NCI-H1436 (cell line): ENCODE measurements at places on chromosomes 2 and 18.

GRCh38 chr2:120496759-120497158, 150.8 kb downstream of the INHBB start:
- no peak for DNase-seq

DNA sequence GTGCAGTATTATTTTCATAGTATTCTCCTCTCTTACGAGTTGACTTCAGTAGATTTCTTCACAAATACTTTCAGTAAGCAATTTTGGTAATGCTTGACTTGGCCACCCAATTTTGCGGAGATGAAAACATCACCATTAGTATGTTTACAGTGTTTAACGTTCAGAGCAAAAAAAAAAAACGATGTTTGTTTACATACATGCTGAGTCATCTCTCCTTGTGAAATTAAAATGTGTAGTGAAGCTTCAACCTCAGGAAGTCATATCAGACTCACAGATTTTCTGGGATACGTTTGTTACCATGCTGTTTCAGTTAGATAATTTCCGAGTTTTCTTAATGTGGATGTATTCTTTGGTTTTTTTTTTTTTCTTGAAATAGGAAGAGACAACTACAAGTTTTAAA, 100.1 kb downstream of the CTNNA2 start:
- DNase-seq, result no peak

DNA sequence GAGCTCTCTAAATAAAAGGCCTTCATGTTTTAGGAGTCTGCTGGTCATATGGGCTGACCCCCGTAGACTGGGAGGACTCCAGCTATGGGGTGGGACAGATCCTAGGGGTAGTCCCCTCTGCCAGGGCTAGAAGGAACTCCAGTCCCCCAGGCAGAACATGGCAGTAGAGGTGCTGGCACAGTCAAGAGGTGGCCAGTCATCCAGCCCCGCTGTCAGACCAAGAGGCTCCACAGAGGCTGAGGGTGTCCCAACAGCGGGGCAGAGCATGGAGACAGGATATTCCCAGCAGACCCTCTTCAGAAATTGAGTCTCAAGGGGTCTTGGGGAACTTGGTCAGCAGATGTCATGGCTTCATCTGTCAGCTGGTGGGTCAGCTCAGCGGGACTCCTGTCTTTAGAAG, 76.6 kb downstream of the LONRF2 start:
- no peak for DNase-seq

DNA sequence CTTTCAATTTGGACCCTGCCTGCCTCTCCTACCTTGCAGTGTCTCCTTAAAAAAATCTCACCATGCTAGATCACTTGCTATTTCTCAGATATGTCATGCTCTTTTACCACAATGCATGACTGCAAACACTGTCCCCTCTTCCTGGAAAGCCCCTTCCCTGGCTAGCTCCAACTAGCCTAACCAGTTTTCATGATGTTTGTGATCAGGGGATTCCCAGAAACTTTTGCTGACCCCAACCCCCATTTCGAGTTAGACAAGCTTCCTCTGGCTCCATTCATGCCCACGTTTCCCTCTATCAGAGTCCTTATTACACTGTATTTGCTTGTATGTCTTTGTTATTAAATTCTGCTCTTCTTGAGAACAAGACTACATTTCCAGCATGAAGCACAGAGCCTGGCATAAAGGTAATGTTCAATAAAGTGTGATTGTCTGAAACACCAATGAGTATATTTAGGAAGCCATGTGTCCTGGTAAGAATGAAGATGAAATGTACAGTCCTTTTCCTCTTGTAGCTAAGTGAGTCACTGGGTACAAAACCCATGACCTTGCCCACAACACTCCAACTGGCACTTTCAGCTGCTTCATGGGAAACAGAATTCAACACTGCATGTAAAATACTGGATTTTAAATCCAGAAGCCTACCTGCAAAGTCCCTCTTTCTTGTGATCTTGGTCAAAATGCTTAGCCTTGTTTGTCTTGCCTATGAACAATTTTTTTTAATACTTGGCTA, 62.0 kb upstream of the ATL2 start:
- no peak for DNase-seq

GRCh38 chr18:30991397-30991796, 51.1 kb downstream of the DSC3 start:
- no peak for DNase-seq

DNA sequence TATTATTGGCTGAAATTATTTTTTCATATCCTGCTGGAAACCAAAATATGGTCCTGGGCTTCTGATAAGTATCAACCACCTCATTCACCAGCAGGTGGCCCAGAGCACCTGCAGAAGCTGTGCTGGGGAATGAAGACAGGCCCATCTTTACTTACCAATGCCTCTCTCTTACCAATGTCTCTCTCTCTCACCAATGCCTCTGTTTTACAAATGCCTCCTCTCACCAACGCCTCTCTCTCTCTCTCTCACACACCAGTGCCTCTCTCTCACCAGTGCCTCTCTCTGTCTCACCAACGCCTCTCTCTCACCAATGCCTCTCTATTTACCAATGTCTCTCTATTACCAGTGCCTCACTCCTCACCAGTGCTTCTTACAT, 2.3 kb upstream of the MAL start:
- DNase-seq, result no peak

- DNase-seq, result no peak
These were observed 135.3 kb downstream of the ZNF236 start for GRCh38 chr18:76957384-76958355.

DNA sequence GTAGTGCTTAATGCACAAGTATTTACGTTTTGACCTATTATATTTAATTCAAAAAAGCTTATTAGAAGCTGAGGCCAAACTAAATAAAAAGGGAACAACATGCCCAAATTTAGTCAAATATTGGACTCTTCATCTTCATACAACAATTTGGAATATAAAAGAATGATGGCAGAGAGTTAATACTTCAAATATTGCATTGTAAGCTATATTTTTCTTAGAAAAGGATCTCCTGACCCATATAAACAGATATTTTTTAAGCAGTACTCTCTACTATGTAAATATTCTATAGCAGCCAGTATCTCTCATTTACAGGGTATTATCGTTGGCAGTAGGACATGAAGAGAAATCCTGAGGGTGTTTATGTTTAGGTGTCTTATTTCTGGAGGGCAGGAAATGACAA, 531.2 kb downstream of the NYAP2 start:
- DNase-seq, result no peak

- DNase-seq, result no peak
These were observed 45.7 kb downstream of the RALB start for GRCh38 chr2:120298173-120298835.

GRCh38 chr2:65754219-65754618, 321.8 kb upstream of the SPRED2 start:
- DNase-seq, result no peak

DNA sequence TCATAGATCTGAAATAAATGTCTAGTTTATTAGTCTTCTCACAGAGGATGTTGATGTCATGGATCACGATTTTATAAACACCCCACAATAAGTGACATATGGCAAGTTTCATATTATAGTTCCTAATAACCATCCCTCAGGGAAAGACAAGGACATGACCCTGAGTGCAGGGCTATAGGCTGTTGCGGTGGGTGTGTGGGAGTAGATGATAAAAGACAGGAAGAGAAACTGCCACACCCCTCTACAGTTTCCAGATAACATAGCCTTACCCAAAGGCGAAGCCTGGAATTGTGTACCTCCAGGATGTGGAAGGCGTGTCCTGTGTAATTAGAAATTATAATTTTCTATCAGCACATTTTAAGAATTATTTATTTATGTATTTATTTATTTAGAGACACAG, 2.4 kb upstream of the NEDD4L start:
- no peak for DNase-seq

DNA sequence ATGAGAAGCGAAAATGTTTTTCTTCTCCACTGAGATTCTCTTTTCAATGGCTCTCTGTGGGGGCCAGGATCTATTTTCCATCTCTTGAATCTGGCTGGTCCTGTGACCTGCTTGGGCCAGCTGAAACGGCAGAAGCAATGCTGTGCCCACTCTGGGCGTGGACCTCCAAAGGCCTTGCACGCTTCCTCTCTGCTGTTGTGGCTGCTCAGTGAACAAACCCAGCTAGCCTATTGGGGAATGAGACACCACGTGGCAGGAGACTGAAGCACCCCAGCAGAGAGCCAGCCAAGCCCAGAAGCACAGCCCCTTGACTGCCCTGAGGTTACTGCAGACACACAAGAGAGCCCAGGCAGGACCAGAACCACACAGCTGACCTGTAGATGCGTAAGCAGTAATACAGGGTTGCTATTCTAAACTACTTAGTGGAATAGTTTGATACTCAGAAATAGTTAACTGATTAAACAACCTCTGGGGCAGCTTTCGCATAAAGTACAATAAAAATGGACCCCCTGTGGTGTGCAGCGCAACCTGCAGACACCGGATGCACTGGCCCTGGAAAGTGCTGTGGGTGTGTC, 221.7 kb upstream of the SH3BP4 start:
- DNase-seq, result no peak

DNA sequence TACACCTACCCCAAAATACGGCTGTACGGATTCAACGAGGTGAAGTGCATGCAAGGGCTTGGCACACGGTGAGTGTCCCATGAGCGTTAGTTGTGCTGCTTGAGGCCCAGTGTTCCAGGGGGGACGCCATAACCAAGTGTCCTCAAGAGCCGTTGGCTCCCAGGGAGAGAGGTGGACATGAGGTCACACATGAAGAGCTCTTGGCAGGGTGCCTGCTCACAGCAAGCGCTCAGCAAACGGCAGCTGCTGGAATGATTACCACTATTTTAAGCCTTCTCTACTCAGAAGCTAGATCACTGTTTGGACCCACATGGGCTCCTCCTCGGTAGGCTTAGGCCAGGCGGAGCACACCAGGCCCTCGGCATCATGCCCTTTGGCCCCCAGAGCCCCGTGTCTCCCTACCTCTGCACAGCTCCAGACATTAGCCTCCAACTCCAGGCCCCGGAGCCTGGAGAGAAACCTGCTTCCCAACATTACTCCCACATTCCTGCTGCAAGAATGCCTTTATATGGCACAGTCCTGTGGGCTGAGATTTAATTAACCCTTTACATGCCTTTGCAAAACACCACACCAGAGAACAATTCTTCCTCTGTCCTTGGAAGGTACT, 68.4 kb upstream of the PPP1CB start:
- DNase-seq, result no peak

DNA sequence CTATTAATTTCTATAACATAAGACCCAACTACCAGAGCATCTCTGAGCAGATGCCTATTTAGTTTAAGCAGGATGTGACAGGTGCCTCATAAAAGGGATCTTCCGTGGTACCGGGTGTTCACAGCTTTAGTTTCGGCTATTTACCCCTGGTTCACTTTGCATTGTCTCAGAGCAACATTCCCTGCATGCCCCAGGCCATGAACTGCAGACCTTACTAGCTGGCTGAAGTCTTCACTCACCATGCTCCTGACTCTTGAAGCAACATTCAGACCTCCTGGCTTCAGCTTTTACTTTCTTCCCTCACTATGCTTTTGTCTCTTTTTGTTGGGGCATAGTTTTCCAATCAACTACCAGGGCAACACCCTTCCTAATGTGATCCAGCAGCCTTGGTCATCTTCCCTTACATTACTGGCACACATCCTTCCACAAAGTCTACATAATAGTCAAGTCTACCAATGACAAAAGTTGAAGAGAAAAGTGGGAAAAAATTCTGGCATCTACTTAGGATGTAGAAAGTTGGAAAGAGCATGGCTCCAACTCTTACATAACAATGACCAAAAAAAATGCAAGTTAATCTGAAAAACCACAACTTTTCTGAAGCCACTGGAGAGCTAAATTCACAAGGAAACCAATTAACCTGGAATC, 99.2 kb downstream of the SESTD1 start:
- DNase-seq, result no peak

DNA sequence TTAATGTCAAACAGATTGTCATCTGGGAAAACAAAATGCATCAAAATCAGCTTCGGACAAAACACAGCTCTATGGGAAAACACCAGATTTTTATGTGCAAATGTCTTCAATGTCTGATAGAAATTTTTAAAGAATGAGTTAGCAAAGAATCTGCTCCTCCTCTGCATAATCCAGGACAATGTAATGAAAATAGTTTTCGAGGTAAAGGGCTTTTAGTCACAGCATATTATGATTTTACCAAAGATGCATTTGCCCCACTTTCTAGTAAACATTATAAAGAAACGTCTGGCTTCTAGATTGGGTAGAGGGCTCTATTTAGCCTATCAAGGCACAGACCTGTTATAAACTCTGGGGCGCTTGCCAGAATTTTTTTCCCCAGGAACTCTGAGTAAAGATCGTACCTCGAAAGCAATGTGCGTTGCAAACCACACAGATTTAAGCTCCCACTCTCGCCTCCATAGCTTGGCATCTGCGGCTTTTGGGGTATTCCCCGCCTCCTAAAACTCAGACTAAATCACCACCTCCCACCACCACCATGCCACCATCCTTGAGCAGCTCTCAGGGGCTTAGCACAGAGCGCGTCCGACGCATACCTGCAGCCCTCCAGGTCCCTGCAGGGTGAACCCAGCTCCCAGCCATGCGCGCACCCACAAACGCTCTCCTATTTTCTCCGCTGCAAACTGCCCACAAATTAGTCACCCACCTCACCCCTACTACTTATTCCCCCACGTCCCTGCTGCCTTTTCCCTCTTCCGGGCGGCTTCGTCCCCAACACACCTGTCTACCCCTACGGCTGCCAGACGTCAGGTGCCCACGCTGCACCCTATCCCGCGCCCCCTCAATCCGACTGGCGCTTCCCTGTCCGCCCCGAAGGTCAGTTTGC, 829 bp downstream of the ACVR1C start:
- no peak for DNase-seq

GRCh38 chr2:191676790-191677645, 918 bp upstream of the NABP1 start:
- DNase-seq, result no peak

DNA sequence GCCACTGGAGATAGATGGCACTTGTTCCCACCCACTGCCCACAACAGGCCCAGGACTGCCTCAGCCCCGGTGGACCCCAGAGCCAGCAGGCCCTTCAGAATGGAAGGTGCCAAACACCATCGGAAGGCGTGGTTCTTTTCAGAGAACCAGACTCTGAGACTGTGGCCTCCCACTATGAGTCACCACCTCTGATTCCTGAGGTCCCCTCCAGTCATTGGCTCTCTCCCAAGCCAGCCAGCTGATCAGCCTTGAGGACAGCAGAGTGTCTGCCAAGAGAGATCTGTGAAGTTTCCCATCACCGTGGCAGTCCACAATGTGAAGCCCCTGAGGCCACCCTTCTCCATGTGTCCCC, 10.4 kb upstream of the MAP3K2 start:
- no peak for DNase-seq

DNA sequence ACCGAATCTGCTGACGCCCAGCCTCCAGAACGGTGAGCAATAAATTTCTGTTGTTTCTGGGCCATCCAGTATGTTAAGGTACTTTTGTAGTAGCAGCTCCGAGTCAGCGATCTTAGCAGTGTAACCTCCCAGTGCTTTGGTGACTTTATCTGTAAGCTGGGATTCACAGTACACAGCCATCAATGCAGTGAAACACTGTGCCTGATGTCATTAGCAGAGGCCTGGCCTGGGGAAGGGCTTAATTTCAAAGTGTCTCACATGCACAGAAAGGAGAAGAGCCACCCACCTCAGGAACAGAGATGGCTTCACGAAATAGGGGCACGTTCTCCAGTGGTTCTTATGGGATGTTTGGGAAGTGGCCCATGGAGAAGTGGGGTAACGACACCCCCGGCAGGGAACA, 281.2 kb downstream of the PHLPP1 start:
- DNase-seq, result no peak
